ENCODE measurements at places on chromosomes 5 and 9.

DNA sequence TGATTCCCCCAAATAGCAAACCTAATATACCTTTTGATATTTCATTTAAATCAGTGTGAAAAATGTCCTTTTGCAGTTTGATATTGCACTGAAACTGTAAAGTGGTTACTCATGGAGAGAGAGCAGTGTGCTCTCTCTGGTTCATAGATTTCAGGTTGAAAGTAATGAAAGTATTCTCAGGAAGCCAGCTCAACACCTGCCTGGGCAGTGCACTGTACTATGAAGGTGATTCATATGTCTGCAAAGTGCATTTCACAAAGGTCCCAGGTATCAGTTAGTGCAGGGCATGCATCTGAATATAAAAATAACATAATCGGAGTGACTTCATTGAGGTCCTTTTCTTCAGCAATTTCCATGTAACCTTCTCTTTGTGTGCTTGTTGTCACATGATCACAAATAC is 274.3 kb downstream of the CDH18 start:
- no peak for DNase-seq

DNA sequence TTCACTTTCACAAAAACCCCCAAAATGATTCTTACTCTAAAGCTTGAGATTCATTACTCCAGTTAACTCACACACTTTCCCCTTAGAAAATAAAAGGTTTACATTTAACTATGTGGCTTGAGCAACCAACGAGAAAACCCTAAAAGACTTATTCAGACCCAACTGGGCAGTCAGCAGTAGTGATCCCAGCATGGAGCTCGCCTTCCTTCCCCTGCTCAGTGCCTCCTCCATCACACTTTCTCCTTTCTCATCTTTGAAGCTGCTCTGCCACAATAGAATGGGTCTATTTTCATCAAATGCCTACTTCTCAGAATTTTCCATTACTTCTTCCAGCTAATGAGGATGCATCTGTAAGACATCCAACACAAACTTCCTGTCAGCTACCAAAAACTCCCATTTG is 29.1 kb downstream of the RORB start:
- no peak for DNase-seq

- DNase-seq, result no peak
Measured at GRCh38 chr9:78713614-78714405, 416.9 kb downstream of the PSAT1 start.

- no peak for DNase-seq
Measured at GRCh38 chr9:89052470-89053097, 61.3 kb downstream of the S1PR3 start.

DNA sequence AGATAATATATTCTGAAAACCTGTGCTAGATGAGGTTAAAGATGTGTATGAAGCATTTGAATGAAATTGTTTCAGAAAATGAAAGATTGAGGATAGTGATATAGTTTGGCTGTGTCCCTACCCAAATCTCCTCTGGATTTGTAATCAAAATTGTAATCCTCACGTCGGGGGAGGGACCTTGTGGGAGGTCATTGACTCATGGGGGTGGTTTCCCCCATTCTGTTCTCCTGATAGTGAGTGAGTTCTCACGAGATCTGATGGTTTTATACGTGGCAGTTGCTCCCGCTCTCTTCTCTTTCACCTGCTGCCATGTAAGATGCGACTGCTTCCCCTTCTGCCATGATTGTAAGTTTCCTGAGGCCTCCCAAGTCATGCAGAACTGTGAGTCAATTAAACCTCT is 2.0 kb upstream of the TEX48 start:
- DNase-seq, result no peak

GRCh38 chr9:131701789-131702337 is 38.0 kb downstream of the RAPGEF1 start:
- DNase-seq, result no peak

- DNase-seq, result no peak
Measured at GRCh38 chr9:116325924-116326323, 172.3 kb downstream of the PAPPA start.

- DNase-seq, result no peak
Measured at GRCh38 chr5:41763081-41763480, 107.1 kb downstream of the OXCT1 start.

GRCh38 chr5:2861605-2862004 is 110.1 kb upstream of the IRX2 start:
- DNase-seq, result no peak

DNA sequence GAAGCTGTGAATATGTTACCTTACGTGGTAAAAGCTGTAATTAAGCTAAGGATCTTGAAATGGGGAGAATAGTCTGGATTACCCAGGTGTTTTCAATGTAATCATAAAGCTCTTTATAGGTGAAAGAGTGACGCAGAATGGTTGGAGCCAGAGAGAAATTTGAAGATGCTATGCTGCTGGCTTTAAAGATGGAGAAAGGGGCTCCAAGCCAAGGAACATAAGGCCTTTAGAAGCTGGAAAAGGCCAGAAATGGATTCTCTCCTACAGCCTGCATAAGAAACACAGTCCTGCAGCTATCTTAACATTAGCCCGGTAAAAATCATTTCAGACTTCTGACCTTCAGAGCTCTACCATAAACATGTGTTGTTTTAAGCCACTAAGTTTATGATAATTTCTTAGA is 243.3 kb upstream of the VLDLR start:
- no peak for DNase-seq

DNA sequence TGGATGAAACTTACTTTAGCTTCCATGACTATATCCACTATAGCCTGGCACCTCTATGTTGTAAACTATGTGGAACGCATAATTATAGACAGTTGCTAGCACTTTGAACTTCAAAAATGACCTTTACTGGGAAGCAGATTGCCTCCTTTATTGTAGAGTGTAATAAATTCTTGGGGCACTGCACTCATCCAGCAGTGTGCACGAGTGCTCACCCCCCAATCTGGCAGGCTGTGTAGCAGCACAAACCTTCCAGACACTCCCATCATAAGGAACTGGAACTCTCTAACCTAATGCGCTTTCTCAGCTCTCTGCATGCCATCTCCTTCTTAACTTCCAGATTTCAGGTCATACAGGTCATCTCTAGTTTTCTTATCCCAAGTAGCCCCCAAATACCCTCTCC is 1.5 kb upstream of the PDE6A start:
- DNase-seq, result no peak

GRCh38 chr9:84939774-84940173 is 270.2 kb downstream of the NTRK2 start:
- no peak for DNase-seq

- DNase-seq, result no peak
Measured at GRCh38 chr5:80686757-80687156, 32.0 kb upstream of the DHFR start.

- DNase-seq, result no peak
Measured at GRCh38 chr5:57509501-57510260, 27.1 kb upstream of the ACTBL2 start.

- peak; percentile 27 for DNase-seq
Measured at GRCh38 chr5:27472000-27472763, 433.8 kb upstream of the CDH9 start.

- no peak for DNase-seq
Measured at GRCh38 chr9:2693056-2693455, 24.3 kb upstream of the KCNV2 start.

- no peak for DNase-seq
Measured at GRCh38 chr5:63953217-63953616, 9.0 kb downstream of the HTR1A start.

DNA sequence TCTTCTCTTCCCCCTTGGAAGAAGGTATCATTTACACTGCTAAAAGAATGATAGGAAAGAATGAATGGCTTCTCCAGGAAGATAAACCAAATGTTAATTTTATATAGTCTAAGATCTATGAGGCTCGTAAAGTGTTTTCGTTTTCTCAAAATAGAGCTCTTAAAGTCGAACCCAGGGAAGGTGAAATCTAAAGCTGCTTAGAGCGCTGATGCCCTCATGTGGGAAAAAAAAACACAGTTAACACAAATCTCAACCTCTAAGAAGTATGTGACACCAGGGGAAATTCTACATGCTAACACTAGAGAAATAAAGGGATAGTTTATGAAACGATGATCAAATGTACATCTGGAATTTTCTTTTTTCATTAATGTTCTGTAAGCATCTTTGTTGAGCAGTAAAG is 257.9 kb downstream of the RASEF start:
- DNase-seq, result no peak

- no peak for DNase-seq
Measured at GRCh38 chr5:168848569-168848968, 269.4 kb upstream of the PANK3 start.

- no peak for DNase-seq
Measured at GRCh38 chr9:89436326-89436725, 61.6 kb downstream of the SEMA4D start.

- no peak for DNase-seq
Measured at GRCh38 chr9:23423999-23424398, 402.0 kb downstream of the ELAVL2 start.

GRCh38 chr5:90613459-90613858 is 54.9 kb downstream of the ADGRV1 start:
- DNase-seq, result no peak

GRCh38 chr5:638501-639252 is 26.5 kb downstream of the CEP72 start:
- DNase-seq, result no peak

GRCh38 chr5:59501316-59501715 is 392.2 kb downstream of the PDE4D start:
- no peak for DNase-seq

DNA sequence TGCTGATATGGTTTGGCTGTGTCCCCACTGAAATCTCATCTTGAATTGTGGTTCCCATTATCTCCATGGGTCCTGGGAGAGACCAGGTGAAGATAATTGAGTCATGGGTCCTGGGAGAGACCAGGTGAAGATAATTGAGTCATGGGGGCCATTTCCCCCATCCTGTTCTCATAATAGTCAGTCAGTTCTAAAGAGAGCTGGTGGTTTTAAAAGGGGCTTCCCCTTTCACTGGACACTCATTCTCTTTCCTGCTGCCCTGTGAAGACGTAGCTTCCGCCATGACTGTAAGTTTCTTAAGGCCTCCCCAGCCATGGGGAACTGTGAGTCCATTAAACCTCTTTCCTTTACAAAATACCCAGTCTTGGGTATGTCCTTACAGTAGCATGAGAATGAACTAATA is 99.6 kb downstream of the TRIM32 start:
- DNase-seq, result no peak

- no peak for DNase-seq
Measured at GRCh38 chr9:93161786-93162562, 22.0 kb upstream of the WNK2 start.

- no peak for DNase-seq
Measured at GRCh38 chr5:125595845-125596244, 827.4 kb upstream of the GRAMD2B start.

GRCh38 chr5:31962871-31963307 is 211.2 kb downstream of the GOLPH3 start:
- DNase-seq, result no peak

DNA sequence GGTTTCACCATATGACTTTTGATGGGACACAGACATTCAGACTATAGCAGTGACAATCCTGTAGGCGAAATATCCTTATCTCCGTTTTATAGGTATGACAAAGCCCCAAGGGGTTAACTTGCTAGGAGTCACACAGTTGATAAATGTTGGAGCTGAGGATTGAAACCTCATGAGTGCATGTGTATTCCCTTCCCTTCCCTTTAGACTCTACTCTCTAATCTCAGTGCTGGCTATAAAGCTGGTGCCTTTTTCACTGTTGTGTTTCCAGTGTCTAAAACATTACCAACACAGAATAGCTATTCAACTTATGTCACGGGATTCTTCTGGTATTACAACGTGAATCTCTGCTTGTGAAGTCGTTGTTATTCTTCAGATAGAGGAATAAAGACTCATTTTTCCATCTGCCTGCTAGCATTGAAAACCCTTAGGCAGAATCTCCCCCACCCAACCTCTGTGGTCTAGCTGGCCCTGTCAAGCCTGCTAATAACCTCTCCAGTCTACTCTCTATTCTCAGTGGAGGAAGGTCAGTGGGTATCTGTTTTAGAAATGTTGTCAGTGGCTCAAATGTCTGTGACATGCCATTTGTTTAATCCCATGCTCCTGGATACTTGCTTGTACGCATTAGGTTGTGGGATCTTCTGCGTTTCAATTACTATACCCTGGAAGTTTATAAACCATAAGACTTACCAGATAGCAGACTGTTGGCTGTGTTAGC is 121.2 kb downstream of the TLE4 start:
- no peak for DNase-seq

DNA sequence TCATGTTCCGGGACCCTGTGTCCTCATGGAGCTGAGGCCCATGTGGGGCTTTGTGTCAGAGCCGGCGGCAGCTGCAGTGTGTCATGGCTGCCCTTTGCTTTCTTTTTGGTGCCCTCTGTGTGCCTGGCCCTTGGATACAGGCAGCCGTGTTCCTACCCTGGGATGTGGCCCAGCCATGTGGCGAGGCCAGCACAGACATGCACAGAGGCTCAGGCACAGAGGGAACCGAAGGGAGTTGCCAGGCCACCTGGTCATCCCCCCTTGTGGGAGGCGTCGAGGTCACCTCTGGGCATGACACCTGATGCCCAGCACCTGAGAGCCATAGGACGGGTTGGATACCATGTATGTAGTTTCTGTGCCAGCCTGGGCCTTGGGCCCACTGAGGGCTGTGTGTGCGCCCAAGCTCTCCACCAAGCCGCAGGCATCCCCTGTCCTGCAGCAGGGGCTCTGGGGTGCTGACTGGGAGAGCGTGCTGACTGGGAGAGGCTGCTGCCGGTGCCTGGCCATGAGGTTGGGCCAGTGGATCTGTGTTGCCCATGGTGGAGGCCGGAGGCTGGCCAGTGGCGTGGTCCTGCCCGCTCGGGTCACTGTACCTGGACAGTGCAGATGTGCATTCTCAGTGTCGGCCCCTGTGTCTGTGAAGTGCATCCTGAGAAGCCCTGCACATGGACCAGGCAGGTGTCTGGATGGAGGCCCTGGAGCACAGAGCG is 4.8 kb downstream of the NKD2 start:
- no peak for DNase-seq

- peak; percentile 71 for DNase-seq
Measured at GRCh38 chr9:136170006-136170901, 34.7 kb downstream of the LHX3 start.

DNA sequence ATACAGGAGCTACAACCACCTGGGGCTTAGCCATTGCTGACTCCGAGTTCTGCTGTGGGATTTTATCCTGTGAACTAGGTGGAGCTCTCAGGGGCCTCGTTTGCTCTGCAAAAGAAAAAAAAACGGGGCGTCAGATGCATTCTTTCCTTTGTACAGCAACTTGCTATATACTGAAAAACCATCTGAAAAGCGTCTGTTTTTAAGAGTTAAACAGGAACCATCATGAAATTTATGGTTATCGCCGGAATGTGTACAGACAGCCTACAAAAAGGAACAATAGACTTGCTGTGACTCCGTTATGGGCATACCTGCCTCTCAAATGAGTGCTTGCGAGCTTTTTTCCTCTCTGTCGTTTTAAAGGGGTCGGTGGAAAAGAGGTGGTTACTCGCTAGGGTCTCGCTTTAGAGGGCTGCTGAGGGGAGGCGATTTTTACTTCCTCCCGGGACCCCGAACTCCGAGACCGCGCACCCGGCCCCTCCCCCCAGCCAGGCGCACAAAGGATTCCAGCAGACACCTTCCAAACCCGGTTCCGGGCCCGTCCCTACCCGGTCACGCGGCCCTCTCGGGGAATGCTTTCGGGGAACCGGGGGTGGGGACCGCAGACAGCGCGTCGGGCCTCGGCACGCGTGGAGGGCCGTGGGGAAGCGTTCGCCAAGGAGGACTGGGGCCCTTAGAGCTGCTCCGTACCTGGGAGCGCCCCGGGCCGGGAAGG is 826 bp downstream of the PAIP1 start:
- DNase-seq, result peak; percentile 68
